Stimulated activated CD4-positive, alpha-beta T cell treated with anti-CD3 and anti-CD28 coated beads, Interleukin-15, amount 100 ng/mL, for 1 hour (primary cell): ENCODE measurements at places on chromosomes 6 and 20.

DNA sequence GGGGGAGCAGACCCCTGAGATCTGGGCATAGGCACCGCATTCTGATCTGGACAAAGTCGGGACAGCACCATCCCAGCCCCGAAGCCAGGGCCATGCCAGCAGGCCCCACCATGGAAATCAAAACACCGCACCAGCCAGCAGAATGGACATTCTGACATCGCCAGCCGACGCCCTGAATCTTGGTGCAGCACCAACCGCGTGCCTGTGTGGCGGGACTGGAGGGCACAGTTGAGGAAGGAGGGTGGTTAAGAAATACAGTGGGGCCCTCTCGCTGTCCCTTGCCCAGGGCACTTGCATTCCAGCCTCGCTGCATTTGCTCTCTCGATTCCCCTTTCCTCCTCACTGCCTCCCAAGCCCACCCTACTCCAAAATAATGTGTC, 2.0 kb downstream of the NNAT start:
- no peak for DNase-seq

- no peak for DNase-seq
These were observed 206.0 kb upstream of the FOXQ1 start for GRCh38 chr6:1105833-1106400.

GRCh38 chr6:140380427-140381218, 1006.2 kb upstream of the CITED2 start:
- no peak for DNase-seq

DNA sequence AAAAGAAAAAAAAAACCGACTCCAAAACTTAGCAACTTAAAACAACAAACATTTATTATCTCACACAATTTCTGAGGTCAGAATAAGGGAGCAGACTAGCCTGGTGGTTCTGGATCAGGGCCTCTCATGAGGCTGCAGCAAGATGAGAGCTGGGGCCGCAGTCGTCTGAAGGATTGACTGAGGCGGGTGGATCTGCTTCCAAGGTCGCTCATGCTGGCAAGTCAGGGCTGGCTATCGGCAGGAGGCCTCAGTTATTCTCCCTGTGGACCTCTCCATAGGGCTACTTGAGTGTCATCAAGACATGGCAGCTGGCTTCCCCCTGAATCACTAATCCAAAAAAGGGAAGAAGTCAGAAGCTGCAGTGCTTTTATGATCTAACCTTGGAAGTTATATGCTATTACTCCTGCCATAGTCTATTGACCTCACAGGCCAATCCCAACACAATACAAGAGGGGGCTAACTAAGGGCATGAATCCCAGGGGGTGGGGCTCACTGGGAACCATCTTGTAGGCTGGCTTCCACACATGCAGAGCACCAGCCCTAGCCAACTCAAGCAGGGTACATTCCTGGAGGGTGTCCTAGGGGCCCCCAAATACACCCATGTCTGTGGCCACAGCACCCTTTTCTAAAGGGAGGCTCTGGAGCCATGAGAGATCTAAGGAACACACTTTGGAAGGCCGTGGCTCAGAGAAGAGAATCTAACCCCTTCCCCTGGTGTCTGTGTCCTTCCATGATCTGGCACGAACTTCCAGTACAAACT, 11.3 kb downstream of the EBF4 start:
- DNase-seq: no peak

DNA sequence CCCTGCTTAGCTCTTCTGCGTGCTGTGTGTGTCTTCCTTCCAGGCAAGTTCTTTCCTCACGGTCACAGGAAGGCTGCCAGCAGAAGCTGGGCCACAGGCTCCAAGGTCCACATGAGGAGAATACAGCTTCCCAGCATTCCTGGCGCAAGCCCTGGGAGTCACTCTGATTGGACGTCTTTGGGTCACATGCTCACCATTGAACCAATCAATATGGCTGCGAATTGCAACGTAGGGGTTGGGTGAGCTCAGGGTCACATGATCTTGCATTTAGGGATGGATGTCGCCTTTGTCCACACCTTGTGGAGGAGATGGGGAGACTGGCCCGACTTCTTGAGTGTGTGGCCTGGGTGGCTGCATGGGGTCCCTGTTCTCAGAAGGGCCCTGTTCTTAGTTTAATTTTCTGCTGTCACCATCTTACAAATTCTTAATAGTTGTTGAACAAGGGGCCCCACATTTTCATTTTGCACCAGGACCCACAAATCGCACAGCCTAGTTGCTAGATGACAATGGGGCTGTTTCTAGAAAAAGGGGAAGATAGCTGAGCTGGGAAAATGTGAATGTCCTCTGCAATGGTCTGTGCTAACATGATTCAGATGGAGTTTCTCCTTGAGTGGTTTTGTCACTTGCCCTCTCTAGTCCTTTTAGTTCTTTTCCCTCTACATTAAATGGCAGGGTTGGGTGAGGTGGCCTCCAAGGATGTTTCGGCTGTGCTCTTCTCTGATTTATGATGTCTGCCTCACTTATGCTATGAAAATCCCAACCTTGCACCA, 149.6 kb downstream of the CDH26 start:
- no peak for DNase-seq

GRCh38 chr6:142331075-142331551, 29.3 kb downstream of the ADGRG6 start:
- no peak for DNase-seq

DNA sequence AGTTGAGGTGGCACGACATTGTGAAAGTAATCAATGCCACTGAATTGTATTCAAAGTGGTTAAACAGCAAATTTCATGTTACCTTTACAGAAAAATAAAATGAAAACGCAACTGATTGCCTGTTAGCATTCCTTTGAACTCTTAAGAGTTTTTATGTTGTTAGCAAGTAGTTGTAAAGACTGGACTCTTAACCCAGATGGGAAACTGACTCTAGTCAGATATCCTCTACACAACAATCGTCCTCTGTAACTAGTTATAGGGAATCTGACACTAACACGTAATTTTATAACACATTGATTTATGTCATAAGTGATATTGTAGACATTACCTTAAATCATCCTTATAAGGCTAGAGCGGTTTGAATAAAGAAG, 3.0 kb upstream of the FBXO9 start:
- no peak for DNase-seq
